ENCODE measurements at places on chromosomes 7 and 10.

GRCh38 chr10:125720002-125720382, 483 bp downstream of the EDRF1 start:
- DNase-seq, result no peak

GRCh38 chr7:47370461-47371042, 211.4 kb downstream of the TNS3 start:
- DNase-seq, result no peak

DNA sequence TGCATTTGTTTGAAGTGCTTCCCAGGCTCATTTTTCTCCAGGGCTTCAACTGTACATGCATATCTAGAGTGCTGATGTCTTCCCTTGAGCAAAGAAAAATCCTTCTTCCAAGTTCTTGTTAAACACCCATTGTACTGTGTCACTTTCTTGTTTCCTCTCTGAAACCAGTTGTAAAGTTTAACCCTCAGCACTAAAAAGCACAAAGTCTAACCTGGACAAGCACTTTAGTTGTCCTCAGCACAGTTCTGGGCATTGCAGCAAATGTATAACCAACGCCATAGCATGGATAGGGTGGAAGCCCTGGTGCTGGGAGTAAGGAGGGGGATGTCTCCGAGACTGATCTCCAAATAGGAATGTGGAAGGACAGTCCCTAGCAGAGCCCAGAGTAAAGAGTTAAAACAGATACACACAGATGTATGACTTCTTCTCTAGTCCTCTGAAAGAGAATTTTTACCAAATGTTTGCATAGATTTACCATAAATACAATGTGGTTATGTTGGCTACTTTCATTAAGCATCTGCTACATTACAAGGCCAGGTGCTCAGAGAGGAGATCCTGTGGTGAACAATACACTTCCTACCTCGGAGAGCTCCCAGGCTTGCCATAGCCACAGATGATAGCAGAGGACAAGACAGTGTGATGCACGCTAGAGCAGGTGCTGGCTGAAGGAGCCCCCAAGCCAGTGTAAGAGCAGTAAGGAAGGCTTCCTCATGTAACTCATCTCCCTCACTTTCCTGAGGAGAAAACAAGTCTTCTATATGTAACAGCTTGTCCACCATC, 57.0 kb downstream of the DNAJC12 start:
- DNase-seq, result no peak

DNA sequence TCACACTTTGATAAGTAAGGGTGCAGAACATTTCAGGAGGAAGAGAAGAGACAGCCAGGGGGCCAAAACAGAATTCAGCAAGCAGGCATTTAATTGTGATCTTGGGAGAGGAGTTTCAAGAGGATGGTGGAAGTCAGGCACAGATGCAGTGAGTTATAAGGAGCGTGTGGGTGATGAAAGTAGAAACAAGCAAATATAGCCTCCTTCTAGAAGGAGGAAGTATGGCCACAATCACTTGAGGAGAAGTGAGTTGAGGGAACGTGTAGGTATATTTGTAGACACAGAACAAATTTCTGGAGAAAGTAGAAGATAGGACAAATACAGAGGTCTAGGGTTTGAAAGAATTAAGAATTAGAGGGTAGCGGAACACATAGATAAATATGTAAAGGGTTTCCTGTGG, 165.8 kb downstream of the CACNB2 start:
- no peak for DNase-seq

DNA sequence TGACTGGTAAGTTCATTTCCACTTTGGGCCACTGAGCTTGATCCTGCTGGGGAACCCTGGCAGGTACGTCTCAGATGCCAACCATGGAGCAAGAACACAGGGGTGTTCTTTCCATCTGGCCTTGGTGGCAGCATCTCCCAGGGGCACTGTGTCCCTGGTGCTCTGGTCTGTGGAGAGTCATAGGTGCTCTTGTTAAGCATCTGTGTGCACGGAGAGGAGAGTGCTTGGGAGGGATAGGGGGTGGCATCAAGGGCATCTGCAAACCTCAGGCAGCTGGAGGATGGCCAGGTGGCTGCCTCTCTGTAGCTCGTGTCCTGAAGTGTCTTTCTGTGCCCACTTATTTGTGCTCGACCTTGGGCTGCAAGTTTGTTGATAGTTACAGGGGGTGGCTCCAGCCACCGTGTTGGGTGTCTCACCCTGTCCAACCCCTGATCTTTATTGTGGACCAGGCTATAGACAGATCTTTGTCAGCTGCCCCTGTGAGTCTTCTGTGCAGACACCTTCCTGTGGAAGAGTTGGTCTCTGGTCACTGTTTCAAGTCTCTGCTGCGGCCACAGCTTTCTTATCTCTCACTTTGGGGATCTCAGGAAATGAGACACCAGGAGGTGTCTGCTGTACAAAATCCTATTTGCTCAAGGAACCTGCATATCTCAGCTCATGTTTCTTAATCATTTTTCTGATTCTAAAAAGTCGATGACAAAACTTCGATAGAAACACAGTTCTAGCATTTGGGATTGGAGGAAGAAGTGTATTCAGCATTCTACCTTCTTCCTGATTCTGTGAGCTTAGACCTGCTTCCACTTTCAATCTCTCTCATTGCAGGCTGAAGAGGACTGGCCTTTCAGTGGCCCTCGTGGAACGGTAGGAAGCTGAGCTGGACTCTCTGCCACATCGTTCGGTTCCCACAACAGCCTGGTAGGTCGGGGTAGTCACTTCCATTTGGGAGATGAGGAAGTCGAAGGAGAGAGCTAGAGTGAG, 17.2 kb upstream of the GIMAP8 start:
- no peak for DNase-seq

- DNase-seq, result no peak
These were observed 22.6 kb downstream of the GHRHR start for GRCh38 chr7:30986331-30986730.

DNA sequence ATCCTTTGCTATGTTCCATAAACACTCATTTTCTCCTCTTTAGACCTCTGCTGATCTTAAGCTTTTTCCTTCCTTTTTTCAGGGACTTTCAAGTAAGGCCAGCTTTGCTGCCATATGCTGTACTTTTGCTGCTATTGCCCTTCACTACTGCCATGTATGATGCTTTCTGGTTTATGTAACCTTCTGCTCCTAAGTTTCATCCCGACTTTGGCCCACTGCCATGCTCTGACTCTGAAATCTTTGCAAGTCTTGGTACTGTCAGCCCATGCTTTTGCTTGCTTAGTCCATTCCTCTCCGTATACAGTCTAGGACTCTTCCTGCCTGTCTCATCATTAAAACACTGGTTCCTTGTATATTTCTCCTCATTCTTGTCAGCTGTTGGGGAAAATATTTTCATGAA, 152.4 kb downstream of the RNF133 start:
- no peak for DNase-seq

DNA sequence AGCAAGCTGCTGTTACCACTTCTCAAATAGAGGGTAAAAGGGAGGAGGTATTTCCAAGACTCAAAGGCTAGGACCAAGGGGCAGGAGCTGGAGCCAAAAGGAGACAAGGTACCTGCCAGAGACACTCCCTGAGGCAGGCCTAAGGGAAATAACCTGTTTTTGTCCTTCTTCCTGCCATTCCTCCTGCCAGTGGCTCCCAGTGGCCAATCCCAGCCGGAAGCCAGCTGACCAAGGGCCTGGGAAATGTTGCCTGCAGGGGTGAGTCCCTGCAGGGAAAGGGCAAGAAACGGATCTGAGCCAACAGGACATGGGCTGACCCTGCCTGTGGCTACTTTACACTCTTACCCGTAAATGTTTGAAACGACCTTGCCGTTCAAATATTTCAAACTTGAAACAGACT, 3.5 kb downstream of the CYTH3 start:
- no peak for DNase-seq

DNA sequence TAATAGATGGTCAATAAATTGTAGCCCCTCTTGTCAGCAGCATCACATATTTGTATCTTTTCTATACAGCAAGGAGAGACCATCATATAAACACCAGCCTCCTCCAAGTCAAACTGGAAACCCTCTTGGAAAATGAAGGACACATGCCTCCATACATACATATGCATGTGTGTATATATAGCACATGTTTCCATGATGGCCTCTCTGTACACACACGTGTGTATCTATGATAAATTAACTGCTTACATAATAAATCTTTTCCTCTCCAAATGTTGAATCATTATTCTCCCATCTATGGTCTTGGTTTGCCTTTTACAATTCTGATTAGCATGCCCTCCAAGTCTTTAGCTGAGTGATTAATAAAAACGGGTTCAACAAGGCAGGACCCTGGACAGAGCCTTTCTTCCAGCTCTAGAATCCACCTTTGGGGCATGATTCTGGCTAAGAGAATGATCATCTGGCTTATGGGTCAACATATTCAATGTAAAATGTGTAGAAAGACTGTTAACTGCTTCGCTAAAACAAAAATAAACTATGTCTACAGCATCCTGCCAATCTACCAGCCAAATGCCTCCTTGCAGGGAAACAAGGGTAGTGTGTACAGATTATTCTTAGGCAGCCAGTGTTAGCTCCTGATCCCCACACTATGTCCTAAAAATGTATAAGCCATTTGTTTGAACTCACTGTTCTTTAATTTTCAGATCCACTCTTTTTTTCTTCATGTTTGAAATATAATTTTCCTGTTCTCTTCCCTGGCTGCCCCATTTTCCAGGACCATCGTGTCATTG, 70.0 kb downstream of the CRTAC1 start:
- DNase-seq, result no peak

DNA sequence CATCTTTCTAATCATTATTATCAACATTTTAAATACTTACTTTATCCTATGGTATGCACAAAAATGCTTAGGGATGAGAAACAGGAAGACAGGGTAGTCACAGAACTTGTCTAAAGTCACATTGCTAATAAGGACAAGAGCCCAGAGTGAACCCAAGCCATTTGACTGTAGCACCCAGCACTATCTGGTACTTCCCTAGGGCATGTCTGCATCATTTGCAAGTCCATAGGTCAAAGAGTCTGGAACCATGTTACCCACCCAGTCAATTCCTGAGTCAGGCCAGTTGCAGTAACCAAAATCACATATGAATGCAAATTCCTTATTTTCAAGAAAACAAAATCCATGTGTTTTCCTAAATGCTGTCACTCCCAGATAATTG, 19.1 kb downstream of the ASAH2 start:
- DNase-seq, result no peak

DNA sequence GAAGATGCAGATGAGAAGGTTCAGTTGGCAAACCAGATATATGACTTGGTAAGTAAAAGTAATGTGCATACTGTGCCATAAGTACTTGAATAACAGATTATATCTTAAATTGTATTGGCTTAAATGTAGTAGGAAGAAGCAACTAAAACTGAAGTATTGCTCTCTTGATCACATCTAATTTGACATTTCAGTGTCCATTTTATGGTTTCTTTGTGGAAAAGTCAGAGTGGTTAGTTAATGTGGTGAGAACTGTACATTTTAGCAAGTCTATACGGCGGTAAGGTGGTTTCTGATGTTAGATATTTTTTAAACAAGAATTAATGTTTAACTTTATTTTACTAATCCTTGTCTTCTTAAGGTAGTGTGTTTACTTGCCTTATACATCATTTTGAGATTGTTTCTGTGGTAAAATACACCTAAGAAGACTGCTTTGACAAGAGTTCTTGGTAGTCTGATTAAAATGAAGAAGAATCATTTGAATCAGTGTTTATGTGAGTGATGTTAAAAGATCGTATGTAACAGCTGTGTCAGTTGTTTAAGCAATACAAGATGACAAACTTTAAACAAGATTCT, 5.1 kb downstream of the ING3 start:
- no peak for DNase-seq

DNA sequence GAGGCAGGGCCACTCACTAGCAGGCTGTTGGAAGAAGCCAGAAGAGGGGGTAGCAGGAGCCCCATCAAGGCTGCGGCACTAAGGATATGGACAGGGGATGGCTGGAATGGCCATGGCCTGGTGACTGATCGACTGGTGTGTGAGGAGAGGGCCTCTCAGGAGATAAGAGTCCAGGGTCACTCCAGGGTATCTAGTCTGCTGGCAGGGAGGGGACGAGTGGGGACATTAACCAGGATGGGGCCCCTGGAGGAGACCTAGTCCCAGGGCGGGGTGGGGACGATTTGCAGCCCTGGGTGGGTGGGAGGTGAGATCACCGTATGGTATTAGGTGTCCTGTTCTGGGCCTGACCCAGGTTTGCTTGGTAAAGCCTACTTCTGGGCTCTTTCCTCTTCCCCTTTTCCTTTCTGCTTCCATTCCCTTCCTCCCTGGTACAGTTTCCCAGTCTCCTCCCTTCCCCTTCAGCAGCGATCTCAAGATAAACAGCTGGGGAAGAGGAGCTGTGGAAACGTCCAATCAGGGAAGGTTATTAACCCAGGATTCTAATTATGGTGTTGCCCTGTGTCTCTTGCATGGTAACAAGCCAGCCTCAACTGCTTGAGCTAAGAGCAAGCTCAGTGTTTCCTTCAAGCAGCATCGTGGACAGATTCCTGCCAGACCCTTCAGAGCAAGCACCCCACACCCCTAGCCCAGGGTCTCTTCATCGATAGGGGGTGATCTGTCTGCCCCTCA, 233.2 kb downstream of the RPS24 start:
- no peak for DNase-seq

GRCh38 chr10:8437896-8438295, 383.4 kb downstream of the GATA3 start:
- DNase-seq, result no peak

DNA sequence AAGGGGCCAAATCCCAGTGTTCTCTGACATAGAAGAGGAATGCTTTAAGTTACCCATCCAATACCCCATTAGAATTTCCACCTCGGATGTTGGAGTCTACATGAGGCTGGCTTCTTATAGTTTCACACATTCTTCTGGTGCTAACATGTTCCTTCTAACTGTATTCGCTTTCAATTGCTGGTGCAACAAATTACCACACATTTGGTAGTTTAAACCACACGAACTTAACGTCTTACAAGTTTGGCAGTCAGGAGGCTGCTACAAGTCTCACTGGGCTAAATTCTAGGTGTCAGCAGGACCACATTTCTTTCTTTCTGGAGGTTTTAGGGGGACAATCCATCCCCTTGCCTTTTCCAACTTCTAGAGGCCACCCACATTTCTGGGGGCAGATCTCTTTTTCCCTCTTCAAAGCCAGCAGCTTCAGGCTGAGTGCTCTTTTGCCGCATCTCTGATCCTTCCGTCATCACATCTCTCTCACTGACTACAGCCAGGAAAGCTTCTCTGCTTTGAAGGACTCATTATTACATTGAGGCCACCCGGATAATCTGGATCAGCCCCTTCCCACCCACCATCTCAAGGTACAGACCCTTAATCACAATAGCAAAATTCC, 5.1 kb upstream of the MACC1 start:
- no peak for DNase-seq
